Brain microvascular endothelial cell (primary cell): ENCODE measurements at places on chromosomes 12 and 14.

GRCh38 chr12:54004841-54005530, 3.8 kb upstream of the HOXC8 start:
- no peak for DNase-seq

DNA sequence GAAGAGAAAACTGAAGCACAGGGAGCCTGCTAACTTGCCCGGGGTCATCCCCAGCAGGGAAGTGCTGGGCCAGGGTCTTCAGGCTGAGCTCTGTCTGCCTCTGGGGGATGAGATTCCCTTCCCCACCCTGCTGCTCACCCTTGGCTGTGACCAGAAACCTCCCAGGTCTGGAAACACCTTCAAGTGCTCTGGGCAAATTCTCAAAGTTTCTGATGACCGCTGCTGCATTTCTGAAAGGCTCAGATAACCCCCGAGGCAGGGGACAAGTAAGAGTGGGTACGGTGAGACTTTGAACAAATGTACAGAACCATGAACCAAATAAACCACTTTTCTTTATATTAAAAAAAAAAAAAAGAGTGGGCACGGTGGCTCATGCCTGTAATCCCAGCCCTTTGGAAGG, 41.3 kb downstream of the LTBP2 start:
- DNase-seq = no peak

GRCh38 chr12:69097619-69098368, 141.6 kb upstream of the CPSF6 start:
- DNase-seq = peak; percentile 24

DNA sequence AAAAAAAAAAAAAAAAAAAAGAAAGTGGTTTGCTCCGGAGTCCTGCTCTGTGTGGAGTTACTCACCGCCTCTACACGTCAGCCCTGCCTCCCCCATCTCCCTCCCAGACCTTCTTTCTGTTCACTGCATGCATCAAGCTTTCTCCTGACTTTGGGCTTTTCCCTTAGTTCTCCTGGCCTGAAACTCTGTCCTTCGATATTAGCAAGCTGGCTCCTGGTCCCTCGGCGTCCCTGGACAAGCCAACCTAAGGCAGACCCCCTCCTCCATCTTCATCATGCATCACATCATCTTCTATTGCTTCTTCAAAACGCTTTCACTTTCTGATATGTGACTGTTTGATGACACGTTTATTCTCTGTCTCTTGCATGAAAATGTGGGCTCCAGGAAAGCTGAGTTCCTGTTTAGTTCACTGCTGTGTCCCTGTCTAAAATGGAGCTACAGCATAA, 40.6 kb downstream of the SLC15A4 start:
- peak; percentile 7 for DNase-seq

DNA sequence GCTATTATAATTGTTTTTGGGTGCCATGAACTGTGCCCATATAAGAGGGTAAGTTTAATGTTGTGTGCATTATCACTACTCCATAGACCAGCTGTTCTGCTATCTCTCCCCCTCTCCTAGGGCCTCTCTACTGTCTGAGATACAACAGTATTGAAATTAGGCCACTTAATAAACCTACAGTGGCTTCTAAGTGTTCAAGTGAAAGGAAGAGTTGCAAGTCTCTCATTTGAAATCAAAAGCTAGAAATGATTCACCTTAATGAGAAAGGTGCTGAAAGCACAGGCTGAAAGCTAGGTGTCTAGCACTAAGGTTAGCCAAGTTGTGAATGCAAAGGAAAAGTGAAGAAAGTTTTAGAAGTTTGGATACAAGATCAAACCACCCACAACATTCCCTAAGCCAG, 168.0 kb downstream of the SLC16A7 start:
- no peak for DNase-seq

DNA sequence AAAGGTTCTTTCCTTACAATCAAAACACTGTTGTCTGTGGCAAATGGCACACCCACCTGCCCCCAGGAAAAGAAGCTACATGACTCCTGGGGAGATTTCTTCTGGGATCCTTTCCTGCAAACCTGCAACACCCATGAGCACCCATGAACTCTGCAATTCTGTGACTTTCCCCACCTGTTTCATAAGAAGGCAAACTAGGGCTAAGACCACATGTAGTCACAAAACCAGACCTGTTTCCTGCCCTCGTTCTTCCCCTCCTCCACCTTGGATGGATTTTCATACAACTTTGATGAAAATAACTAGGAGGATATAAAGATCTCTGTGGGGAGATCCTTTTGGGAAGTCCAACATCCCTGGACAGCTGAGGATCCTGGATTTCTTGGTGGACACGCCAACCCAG, 1084.7 kb downstream of the BCL11B start:
- no peak for DNase-seq

DNA sequence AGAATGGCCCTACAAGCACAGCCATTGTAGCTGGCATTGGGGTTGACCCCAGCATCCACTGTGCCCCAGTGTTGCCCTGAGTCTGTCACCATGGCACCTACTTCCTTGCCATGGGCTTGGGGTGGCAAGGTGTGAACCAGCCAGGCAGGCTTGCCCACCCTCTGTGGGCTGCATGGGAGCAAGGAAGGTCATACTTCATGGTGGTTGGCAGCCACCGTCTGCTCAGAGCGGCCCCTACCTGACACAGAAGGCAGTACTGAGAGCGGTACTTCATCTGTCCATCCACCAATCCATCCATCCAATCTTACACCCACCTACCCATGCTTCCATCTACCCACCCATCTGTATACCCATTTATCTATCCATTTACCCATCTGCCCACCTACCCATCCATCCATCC, 160.1 kb downstream of the KIF26A start:
- DNase-seq = no peak

DNA sequence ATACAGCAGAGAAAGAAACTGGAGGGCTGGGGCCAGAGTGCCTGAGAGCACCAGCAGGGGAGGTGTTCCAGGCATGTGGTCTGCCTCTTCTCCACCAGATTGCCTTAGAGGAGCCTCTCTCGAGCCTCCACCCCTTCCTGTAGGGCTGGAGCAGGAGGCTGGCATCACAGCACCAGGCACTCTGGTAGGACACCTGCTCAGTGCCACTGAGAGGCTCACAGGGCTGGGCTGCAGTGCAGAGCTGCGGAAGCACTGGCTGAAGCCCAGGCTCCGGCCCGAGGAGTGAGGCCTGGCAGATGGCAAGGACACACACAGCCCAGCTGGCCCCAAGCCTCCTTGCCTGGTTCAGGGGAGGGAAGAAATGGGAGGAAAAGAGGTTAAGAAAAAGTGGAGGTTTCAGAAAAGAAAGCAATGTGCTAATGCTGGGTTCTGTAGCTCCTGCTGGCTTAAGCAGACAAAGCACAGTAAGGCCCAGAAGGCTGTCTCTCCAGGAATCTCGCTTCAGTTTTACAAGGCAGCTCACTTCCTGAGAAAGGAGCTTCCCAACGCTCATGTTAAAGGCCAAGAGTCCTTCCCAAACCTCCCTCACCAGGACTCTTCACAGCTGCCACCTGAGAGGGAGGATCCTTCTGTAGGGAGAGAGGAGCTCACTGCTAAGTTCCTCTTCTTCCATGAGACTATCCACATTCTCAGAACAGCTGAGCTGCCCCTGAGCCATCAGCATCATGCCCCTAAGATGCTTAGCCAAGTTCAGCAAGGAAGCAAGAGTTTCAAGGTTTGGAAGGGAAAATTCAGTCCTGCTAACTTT, 23.8 kb downstream of the SPTB start:
- DNase-seq = no peak

GRCh38 chr14:32809255-32809654, 129.4 kb upstream of the NPAS3 start:
- no peak for DNase-seq

DNA sequence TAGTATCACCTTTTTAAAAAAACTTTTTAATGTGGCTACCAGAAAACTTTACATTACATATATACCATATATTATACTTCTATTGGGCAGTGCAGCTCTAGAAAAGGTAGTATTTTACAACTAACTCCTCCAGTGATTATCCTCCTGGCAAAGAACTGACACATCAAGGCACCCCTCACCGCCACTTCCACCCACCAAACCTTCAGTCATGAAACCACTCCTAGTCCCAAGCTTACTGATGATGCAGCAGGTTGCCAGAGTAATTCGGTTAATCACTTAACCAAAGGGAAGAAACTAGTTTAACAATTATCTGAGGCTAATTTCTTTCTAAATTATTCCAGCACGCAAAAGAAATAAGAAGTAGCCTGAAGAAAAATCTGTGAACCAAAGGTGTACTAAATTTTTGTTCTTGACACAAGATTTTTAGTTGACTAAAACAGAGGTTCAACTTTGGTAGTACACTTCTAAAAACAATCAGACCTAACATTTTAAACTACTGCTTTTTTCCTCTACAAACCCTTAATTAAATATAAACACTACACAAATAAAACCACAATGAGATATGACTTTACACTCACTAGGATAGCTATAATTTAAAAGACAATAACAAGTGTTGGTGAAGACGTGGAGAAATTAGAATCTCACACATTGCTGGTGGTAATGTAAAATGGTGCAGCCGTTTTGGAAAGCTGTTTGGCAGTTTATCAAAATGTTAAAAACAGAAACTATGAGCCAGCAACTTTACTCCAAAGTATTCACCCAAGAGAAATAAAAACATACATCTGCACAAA, 16.7 kb downstream of the SPPL3 start:
- no peak for DNase-seq

GRCh38 chr14:54462048-54462447, 20.9 kb upstream of the CNIH1 start:
- no peak for DNase-seq

- DNase-seq = no peak
Measured at GRCh38 chr12:57764662-57765002, 2.2 kb downstream of the CYP27B1 start.

DNA sequence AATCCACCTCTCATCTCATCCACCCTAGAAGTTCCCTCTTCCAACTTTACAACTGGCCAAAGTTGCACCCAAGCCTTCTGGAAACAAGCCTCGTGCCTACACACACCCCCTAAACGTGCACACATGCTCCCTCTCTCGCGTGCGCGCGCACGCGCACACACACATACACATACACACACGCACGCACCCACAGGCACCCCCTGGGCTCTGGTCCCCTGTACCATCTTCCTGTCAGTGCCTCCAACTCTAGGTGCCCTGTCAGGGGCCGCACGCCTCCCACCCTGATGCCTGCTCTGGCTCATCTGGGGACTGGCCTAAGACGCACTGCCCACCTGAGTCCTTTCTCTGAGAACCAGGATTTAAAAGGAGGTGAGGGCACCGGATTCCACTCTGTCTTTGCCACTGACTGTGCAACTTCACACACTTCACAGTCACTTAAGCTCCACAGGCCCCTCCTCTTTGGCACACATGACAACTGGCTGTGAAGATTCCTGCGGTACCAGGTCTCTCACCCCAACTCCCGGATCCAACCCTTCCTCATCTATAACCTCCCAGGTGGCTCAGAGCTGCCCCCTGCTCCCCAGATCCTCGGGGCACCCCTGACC, 45.5 kb downstream of the TESC start:
- DNase-seq = no peak
